A172 (cell line): ENCODE measurements at places on chromosomes 11 and 22.

DNA sequence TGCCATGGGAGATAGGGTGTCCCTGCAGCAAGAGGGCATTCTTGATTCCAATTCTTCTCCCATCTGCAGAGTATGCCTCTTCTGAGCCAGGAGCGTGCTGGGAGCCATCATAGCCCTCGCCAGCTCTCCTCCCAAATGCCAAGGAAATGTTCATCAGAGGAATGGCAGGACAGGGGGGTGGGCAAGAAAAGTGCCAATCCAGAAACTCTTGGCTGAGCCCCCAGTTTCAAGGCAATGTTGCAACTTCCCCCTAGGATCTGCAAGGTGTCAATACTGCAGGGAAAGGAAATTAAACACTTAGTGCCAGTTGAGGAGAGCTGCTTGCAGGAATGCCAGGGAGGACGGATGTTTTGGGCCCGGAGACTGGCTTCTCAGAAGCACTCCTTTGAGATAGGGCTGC is 94.8 kb upstream of the PRDM11 start:
- no peak for DNase-seq

GRCh38 chr11:19842505-19842904 is 129.9 kb downstream of the NAV2 start:
- no peak for DNase-seq

DNA sequence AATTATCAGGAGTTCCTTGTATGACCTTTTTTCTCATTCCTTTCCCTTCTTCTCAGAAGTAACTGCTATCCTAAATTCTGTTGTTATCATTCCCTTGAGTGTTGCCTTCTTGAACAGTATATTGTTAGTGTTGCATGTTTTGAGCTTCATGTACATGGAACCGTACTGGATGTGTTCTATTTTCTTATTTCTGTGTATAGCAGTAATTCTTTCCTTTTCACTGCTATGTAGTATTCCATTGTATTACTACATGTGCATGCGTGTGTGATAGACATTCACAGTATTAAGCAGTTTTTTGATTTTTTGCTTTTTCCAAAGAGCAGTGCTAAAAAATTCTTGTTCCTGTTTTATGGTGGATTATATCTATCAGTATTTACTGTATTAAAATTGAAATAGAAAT is 90.3 kb upstream of the RAB1B start:
- DNase-seq, result no peak

DNA sequence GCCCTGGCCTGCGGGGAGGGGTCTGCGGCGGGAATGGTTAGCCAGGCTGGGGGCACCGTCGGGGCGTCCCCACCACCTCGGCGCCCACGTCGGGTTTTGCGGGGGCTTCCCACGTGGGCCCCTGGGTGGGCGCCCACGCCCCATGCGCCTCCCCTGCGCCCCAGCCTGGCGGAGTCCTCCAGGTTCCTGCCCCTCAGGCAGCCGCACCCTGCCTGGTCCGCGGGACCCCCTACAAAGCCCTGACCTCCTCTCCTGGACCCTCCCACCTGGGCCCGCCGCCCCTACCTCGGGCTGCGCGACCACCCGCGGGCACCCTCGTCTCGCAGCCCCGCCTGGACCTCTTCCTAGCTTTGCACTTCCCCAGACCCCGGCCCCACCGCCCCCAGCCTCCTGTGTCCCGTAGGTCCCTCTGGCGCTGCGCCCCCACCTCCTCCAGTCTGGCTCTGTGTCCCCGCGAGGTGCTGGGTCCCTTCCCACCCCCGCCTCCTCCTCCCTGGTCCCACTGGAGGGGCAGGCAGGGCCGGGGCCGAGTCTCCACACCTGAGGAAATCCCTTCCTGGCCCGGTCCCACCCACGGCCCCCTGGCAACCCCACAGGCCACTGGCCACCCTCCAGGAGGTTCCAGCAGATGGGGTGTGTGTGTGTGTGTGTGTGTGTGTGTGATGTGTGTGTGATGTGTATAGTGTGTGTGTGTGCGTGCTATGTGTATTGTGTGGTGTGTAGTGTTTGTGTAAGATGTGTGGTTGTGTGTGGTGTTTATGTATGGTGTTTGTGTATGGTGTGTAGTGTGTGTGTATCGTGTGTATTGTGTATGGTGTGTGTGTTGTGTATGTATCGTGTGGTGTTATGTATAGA is 11.8 kb downstream of the PIM3 start:
- DNase-seq, result no peak

GRCh38 chr11:11491589-11491988 is 130.2 kb downstream of the GALNT18 start:
- DNase-seq, result no peak

GRCh38 chr22:30435674-30436126 is 10.1 kb downstream of the MTFP1 start:
- peak; percentile 13 for DNase-seq

GRCh38 chr11:133104009-133104744 is 428.1 kb downstream of the OPCML start:
- no peak for DNase-seq

GRCh38 chr11:63635762-63636465 is 21.7 kb upstream of the PLAAT3 start:
- DNase-seq, result peak; percentile 65

DNA sequence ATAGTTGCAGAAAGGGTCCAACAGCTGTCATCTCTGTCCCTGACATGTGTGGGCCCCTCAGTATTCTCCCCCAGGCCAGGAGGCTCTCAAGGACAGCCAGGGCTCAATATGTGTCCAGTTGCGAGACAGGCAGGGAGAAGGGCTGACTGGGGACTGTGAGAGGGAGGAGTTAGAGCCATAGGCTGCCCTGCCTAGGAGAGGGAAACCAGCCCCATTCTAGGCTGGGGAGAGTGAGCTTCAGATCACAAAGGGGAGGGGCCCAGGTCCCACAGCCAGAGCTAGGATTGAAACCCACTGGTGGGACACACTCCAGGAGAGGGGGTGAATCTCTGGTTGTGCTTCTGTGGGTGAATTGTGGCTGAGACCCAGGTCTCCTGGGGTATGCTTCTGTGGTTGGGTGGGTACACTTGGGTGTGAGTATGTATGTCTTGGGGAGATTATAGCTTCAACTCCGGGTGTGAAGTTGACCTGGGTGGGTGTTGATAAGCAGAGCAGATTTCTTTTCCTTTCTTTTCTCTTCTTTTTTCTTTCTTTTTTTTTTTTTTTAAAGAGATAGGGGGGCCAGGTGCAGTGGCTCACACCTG is 2.1 kb upstream of the CARNS1 start:
- no peak for DNase-seq

GRCh38 chr22:38172832-38173640 is 8.6 kb downstream of the PLA2G6 start:
- DNase-seq, result peak; percentile 44

GRCh38 chr11:62553080-62553838 is 6.7 kb upstream of the AHNAK start:
- peak; percentile 99 for DNase-seq

GRCh38 chr11:100403816-100404215 is 283.3 kb upstream of the ARHGAP42 start:
- peak; percentile 55 for DNase-seq

- DNase-seq, result no peak
Observed at GRCh38 chr11:72589802-72590761, 84.1 kb downstream of the PDE2A start.

DNA sequence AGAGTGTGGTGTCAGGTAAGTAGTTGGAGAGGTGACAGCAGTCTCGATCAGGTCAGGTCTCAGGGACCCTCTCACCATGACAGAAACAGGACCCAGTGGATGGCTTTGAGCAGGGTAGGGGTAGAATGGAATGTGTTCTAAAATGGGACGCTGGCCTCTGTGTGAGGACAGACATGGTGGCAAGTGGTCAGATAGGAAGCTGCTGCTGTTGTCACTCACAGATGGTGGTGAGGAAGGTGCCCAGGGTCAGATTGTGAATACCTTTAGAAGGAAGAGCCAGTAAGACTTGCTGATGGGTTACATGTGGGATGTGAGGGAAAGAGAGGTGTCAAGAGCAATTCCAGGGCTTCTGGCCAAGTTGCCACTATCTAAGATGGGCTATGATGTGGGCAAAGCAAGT is 596.3 kb downstream of the NTM start:
- DNase-seq, result no peak

- peak; percentile 89 for DNase-seq
Observed at GRCh38 chr22:46002757-46003270, 25.9 kb upstream of the WNT7B start.

GRCh38 chr11:102226702-102227490 is 90.4 kb upstream of the BIRC3 start:
- DNase-seq, result peak; percentile 69

GRCh38 chr11:45723397-45723796 is 58.0 kb upstream of the CHST1 start:
- no peak for DNase-seq

DNA sequence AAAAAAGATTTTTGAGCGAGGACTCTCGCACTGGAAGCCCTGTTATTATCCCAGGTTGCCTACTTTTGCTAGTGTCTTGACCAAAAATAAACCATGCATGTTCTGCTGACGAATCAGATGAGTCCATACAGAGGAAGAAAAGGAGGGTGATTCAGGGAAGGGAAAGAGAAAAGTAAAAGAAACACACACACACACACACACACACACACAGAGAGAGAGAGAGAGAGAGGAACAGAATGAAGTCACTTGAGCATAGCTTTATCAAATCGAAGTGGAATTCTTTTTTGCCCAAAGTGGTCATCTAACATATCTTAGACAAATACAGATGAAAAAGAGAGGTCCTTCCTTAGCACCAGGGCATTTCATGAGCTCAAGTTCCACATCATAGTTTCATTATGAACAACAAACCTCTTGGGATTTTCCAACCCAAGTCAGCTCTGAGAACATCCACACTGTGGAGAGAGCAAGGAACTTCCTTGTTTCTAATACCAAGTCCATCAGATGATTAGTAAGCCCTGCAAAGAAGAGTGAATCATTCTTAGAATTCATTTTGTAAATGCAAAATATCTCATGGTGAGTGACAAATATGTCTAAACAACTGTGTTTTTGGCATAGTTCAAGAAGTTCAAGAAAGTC is 7.7 kb upstream of the MMP12 start:
- DNase-seq, result no peak
